CD8-positive, alpha-beta memory T cell (primary cell): ENCODE measurements at places on chromosomes 16 and 17. TPM values are rescaled to one million over a fixed set of nuclear protein-coding genes. Genes with fewer than 3 reads are reported as not detected.

GRCh38 chr16:48608871-48609651 is 919 bp downstream of the N4BP1 start:
- DNase-seq, result peak; percentile 61
- H3K4me3 ChIP-seq, result peak overlapping the region; percentile 68
- H3K36me3 ChIP-seq, result no peaks in the 10 kb centered on the region
- H3K27ac ChIP-seq, result peak overlapping the region; percentile 97
- peaks cover 86% of the 10 kb centered on the region for H3K4me1 ChIP-seq
- H3K27me3 ChIP-seq, result no peaks in the 10 kb centered on the region

- no peak for DNase-seq
- H3K4me3 ChIP-seq, result peak overlapping the region; percentile 63
- no peaks in the 10 kb centered on the region for H3K27me3 ChIP-seq
- H3K36me3 ChIP-seq, result peaks cover 15% of the 10 kb centered on the region
- peaks cover 40% of the 10 kb centered on the region for H3K4me1 ChIP-seq
Observed at GRCh38 chr16:56931271-56931891, 561 bp upstream of the HERPUD1 start.

GRCh38 chr17:33079201-33079600 is 87.6 kb downstream of the SPACA3 start:
- H3K27me3 ChIP-seq, result no peaks in the 10 kb centered on the region
- no peak overlapping the region for H3K4me3 ChIP-seq
- no peaks in the 10 kb centered on the region for H3K4me1 ChIP-seq
- H3K36me3 ChIP-seq, result no peaks in the 10 kb centered on the region
- DNase-seq, result no peak

DNA sequence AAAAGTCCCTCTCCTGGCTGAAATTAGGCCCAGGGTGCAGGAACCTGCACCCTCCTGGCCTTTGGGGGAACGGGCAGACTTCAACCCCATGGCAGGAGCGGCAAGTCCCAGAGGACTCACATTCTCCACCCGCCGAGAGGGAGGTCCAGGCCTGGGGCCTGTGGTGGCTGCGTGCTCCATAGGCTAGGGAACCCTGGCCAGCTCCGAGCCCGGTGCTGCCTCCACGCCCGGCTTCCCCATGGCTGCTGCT is 130 bp downstream of the CCDC78 start:
- no peaks in the 10 kb centered on the region for H3K27me3 ChIP-seq
- H3K36me3 ChIP-seq, result no peaks in the 10 kb centered on the region
- DNase-seq, result no peak
- no peak overlapping the region for H3K4me3 ChIP-seq

DNA sequence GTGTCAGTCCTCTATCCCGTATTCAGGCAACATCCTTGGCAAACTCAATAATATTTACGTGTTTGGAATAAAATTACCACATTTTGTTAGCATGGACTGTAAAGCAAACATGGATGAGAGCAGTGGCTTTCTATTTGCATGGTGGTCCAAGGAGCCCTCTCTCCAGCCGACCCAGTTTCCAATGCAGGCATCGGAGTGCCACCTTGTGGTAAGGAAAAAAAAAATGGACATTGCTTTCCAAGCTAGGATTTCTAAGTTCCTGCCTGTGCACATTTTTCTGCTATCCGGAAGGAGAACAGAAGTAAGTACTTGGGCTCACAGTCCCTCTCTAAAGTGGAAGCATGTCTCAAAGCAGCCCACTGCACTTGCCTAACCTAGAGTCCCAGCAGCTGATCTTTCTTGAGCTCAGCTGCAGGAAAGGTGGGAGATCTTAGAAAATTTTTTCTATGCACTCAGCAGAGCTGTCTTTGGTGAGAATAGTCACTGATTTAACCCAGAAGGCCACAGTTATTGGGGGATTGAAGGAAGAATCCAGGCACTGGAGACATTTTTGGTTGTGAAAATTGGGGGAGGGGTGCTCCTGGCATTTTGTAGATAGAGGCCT is 46.0 kb upstream of the ERCC4 start:
- H3K36me3 ChIP-seq, result no peaks in the 10 kb centered on the region
- no peak overlapping the region for H3K27ac ChIP-seq
- no peaks in the 10 kb centered on the region for H3K27me3 ChIP-seq
- DNase-seq, result no peak
- H3K4me3 ChIP-seq, result no peak overlapping the region
- no peaks in the 10 kb centered on the region for H3K4me1 ChIP-seq

- H3K36me3 ChIP-seq, result no peaks in the 10 kb centered on the region
- no peak overlapping the region for H3K27ac ChIP-seq
- no peaks in the 10 kb centered on the region for H3K27me3 ChIP-seq
- H3K4me1 ChIP-seq, result no peaks in the 10 kb centered on the region
- DNase-seq, result no peak
Observed at GRCh38 chr16:7090628-7091115, 242.0 kb upstream of the RBFOX1 start.

GRCh38 chr17:30237296-30238002 is 2.0 kb upstream of the SLC6A4 start:
- H3K4me3 ChIP-seq, result no peak overlapping the region
- peaks cover 40% of the 10 kb centered on the region for H3K27me3 ChIP-seq
- peaks cover 8% of the 10 kb centered on the region for H3K4me1 ChIP-seq
- H3K27ac ChIP-seq, result no peak overlapping the region

GRCh38 chr16:70689970-70690891 is 4.4 kb upstream of the MTSS2 start:
- H3K4me1 ChIP-seq, result no peaks in the 10 kb centered on the region
- H3K27me3 ChIP-seq, result no peaks in the 10 kb centered on the region
- no peak overlapping the region for H3K4me3 ChIP-seq
- H3K36me3 ChIP-seq, result no peaks in the 10 kb centered on the region
- H3K27ac ChIP-seq, result no peak overlapping the region

GRCh38 chr17:49793309-49793708 is 4.8 kb downstream of the KAT7 start:
- H3K4me3 ChIP-seq, result no peak overlapping the region
- H3K36me3 ChIP-seq, result peaks cover 50% of the 10 kb centered on the region
- H3K4me1 ChIP-seq, result peaks cover 41% of the 10 kb centered on the region
- H3K27ac ChIP-seq, result no peak overlapping the region

- H3K27me3 ChIP-seq, result no peaks in the 10 kb centered on the region
- no peak for DNase-seq
- H3K36me3 ChIP-seq, result no peaks in the 10 kb centered on the region
Observed at GRCh38 chr17:58520843-58521430, 6.5 kb upstream of the MTMR4 start.

- H3K4me1 ChIP-seq, result peaks cover 37% of the 10 kb centered on the region
- H3K36me3 ChIP-seq, result no peaks in the 10 kb centered on the region
- no peaks in the 10 kb centered on the region for H3K27me3 ChIP-seq
- no peak overlapping the region for H3K27ac ChIP-seq
- peak overlapping the region; percentile 56 for H3K4me3 ChIP-seq
Observed at GRCh38 chr16:57591870-57592485, 36.5 kb upstream of the ADGRG1 start.

GRCh38 chr16:74673876-74674275 is 7.2 kb upstream of the RFWD3 start:
- peaks cover 6% of the 10 kb centered on the region for H3K36me3 ChIP-seq
- DNase-seq, result no peak
- H3K27ac ChIP-seq, result no peak overlapping the region
- no peak overlapping the region for H3K4me3 ChIP-seq

DNA sequence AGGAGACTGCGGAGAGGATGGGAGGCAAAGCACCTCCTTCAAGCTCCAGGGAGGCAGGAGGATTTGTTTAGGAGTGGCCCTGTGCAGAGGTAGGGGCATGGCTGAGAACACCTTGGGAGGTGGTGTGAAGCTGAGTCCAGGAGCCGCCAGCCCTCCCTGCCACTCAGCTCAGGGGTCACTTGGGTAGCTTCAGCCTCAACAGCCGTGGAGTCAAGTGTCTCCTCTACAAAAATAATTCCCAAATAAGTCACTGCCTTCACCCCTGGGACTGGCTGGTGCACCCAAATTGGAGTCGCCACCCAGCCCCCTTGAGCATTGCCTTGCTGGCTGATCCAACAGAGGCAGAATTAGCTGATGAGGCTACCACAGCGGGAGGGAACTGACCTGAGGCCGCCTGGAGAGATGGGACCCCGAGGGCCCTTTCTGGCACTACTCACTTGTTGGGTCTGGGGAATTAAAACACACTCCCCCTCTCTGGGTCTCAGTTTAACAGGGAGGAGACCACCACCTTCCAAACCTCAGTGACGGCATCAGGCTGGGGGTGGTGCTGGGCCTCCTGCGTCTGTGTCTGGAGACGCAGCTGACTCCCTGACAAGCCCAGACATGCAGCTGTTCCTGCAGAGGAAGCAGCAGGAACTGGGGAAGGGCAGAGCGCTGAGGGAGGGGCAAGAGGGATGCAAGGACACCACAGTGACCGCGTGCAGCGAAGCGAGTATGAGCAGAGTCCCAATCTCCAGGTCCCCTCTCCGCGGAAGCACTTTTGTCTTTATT is 87.9 kb upstream of the TOB1 start:
- DNase-seq, result no peak
- peaks cover 15% of the 10 kb centered on the region for H3K4me1 ChIP-seq
- H3K36me3 ChIP-seq, result no peaks in the 10 kb centered on the region
- H3K27me3 ChIP-seq, result no peaks in the 10 kb centered on the region
- H3K27ac ChIP-seq, result no peak overlapping the region

DNA sequence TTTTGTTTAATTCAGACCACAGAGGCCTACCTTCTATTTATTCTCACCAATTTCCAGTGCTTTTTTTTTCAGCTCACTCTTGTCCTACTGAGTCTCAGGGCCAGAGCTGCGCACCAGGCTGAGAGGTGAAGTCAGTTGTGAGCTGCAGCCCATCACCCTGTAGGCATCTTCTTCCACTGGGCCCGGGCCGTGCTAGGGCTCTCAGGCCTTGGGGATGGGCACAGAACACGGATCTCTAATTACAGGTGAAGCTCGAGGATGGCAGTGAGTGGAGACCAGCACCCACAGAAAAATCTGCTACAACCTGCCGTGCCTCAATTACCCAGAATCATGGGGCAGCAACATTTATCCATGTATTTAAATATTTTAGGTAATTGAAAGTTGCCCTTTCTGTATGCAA is 82.1 kb downstream of the IRX5 start:
- no peaks in the 10 kb centered on the region for H3K27me3 ChIP-seq
- H3K27ac ChIP-seq, result no peak overlapping the region
- H3K4me1 ChIP-seq, result no peaks in the 10 kb centered on the region
- no peak overlapping the region for H3K4me3 ChIP-seq
- no peak for DNase-seq

DNA sequence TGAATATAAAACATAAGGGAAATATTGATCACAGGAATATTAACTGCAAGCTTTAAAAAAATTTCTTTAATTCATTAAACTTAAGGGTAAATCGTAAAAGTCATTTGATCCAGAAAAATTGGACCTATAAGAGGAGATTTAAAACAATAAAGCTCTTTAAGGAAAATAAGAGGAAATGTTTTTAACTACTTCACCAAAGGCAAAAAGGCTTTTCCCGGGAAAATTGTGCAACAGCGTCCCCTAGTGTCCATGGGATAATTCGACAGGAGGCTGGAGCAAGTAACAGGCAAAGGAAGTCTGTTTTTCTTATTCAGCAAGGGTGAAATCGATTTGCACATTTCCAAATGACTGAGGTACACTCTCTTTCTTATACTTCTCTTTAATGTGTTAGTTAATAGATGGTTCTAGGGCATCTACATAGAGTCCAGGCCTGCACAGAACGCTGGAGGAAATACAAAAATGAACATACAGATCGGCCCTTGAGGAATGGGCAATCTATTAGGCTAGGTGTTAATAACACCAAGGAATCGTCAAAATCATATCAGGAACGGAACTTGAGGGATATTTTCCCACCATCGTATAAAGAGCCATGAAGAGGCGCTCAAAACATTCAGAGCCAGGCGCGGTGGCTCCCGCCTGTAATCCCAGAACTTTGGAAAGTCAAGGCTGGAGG is 61.4 kb downstream of the ZNF18 start:
- H3K27ac ChIP-seq, result no peak overlapping the region
- no peaks in the 10 kb centered on the region for H3K27me3 ChIP-seq
- no peaks in the 10 kb centered on the region for H3K36me3 ChIP-seq
- H3K4me1 ChIP-seq, result no peaks in the 10 kb centered on the region
- no peak for DNase-seq

GRCh38 chr16:30934827-30935557 is 11.6 kb downstream of the FBXL19 start:
- H3K4me1 ChIP-seq, result peaks cover 5% of the 10 kb centered on the region
- no peak overlapping the region for H3K4me3 ChIP-seq
- no peak overlapping the region for H3K27ac ChIP-seq
- no peak for DNase-seq
- H3K27me3 ChIP-seq, result no peaks in the 10 kb centered on the region

- H3K4me1 ChIP-seq, result no peaks in the 10 kb centered on the region
- H3K36me3 ChIP-seq, result no peaks in the 10 kb centered on the region
- H3K27ac ChIP-seq, result no peak overlapping the region
- DNase-seq, result no peak
- H3K4me3 ChIP-seq, result no peak overlapping the region
Observed at GRCh38 chr17:13575922-13576419, 25.8 kb downstream of the HS3ST3A1 start.

DNA sequence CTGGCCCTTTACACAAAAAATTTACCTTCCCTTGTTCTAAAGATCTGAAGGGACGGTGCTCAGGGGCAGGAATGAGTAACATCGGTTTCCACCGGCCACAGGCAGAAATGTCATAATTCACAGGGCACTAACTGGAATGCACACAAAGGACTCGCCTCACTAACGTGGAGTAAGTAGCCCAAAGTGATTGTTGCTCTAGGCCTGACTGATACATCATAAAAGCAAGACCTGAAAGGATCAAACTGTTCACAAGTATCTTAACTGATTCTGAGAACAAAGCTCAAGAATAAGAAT is 8.9 kb upstream of the TCF25 start:
- no peaks in the 10 kb centered on the region for H3K27me3 ChIP-seq
- H3K4me3 ChIP-seq, result peak overlapping the region; percentile 60
- H3K36me3 ChIP-seq, result no peaks in the 10 kb centered on the region
- peaks cover 33% of the 10 kb centered on the region for H3K4me1 ChIP-seq
- peak overlapping the region; percentile 5 for H3K27ac ChIP-seq
- no peak for DNase-seq

GRCh38 chr16:53664724-53665345 is 38.8 kb downstream of the RPGRIP1L start:
- no peak overlapping the region for H3K27ac ChIP-seq
- no peaks in the 10 kb centered on the region for H3K4me1 ChIP-seq
- no peaks in the 10 kb centered on the region for H3K27me3 ChIP-seq
- H3K36me3 ChIP-seq, result no peaks in the 10 kb centered on the region

GRCh38 chr17:38925263-38925995 is at the start of gene LASP1NB:
LASP1NB (plus strand) TSS chr17:38925614.
- H3K36me3 ChIP-seq, result no peaks in the 10 kb centered on the region
- no peaks in the 10 kb centered on the region for H3K27me3 ChIP-seq
- peak; percentile 72 for DNase-seq
- no peak within 1 kb of the TSS for H3K4me3 ChIP-seq

DNA sequence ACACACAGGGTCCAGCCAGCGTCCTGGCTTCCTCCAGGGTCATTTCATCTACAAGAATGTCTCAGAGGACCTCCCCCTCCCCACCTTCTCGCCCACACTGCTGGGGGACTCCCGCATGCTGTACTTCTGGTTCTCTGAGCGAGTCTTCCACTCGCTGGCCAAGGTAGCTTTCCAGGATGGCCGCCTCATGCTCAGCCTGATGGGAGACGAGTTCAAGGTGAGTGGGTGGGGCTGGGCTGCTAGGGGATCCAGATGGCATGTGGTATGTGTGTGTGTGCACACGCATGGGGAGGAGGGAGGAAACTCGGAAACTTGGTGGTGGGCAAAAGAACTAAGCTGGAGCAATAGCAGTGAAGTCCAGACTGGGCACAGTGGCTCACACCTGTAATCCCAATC is 11.5 kb downstream of the CETP start:
- DNase-seq, result no peak
- H3K27ac ChIP-seq, result no peak overlapping the region

The ADAMTS18 gene
- total RNA-seq, result not detected

The MAZ gene
- 455 TPM for total RNA-seq

The TMEM97 gene
- 67.1 TPM for total RNA-seq

The PRSS27 gene
- total RNA-seq, result 1.6 TPM

The TNFSF12 gene
- 18.6 TPM for total RNA-seq

The CRISPLD2 gene
- total RNA-seq, result 0.04 TPM

The GLTPD2 gene
- total RNA-seq, result not detected

The CD300LB gene
- total RNA-seq, result 0.11 TPM

The DCAKD gene
- 31.3 TPM for total RNA-seq

The TBX4 gene
- not detected for total RNA-seq

The TOM1L1 gene
- not detected for total RNA-seq

The ZFPM1 gene
- total RNA-seq, result 16.7 TPM
